ENCODE measurements at places on chromosomes 12 and 14.

GRCh38 chr14:49988080-49988990, 95.5 kb downstream of the ARF6 start:
- DNase-seq, result no peak

- no peak for DNase-seq
Measured at GRCh38 chr12:31362759-31363415, 36.9 kb upstream of the SINHCAF start.

DNA sequence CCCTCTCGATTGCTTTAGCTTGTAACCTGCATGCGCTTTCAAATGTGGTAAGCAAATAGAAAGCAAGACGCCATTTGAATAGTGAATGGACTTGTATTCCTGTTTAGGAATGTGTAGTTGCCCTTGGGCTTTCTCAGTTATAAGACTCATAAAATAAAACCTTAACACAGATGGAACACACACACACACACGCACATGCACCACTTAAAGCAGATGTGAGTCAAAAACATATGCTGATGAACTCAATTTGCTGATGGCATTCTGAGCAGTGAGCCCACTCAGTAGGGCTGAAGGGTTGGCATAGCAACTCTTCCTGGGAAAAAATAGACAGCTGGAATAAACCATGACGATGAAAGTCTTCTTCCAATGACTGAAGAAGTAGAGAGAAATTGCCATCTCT, 360.5 kb downstream of the APAF1 start:
- DNase-seq, result no peak

DNA sequence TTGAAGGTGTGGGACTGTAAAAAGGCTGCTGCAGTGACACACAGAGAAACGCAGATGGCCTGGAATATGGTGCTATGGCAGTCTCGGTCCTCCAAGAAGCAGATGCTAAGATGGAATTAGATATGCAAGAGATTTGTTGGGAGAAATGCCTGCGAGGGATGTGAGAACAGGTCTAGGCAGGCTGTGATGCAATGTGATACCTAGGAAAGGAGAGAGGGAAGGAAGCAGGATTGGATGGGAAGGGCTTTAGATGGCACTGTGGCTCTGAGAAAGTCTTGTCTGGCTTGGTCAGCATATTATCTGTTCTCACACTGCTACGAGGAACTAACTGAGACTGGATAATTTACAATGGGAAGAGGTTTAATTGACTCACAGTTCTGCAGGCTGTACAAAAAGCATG, 374.4 kb downstream of the BCAT1 start:
- no peak for DNase-seq

DNA sequence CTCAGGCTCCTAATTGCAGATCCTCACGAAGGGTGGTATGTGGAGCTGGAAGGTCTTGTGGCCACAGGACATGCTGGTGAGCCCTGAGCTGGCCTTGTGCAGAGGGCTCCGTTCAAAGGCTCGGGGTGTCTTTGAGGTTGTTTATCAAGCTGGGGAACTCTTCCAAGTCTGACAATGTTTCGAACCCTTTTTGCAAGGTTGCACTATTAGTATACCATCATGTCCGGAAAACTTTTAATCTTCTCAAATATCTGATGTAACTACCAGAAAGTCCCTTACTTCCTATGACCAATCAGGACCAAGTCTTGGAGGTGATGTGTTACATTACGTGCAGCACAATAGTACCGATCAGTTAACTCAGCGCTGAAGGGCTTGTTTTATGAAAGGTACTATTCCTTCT, 21.5 kb downstream of the UBR7 start:
- no peak for DNase-seq

DNA sequence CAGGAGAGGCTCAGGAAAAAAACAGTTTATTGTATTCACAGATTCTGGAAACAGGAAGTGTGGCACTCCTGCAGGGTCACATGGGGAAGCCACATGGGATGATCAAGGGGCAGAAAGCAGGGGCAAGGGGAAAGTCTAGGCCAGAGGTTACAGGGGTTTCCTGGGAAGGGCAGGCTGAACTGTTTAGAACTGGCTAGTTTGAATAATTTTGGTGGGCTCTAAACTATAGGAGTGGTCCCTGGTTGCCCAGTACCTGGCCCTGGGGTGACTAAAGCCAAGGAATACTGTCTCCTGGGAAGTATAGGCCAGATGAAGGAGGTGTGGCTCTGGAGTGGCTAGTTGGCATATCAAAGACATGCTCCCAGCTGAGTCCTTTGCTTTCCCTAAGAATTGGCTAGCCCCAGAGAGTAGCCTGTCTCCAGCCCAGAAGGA, 169.2 kb downstream of the SLC41A2 start:
- no peak for DNase-seq

- DNase-seq, result no peak
Measured at GRCh38 chr12:62258941-62259630, 1.1 kb upstream of the USP15 start.

GRCh38 chr12:62227091-62227490, 33.1 kb upstream of the USP15 start:
- DNase-seq, result no peak

- DNase-seq, result no peak
Measured at GRCh38 chr12:51186465-51187085, 13.6 kb upstream of the TFCP2 start.

- no peak for DNase-seq
Measured at GRCh38 chr14:49908433-49908782, 15.5 kb downstream of the ARF6 start.

GRCh38 chr12:75836533-75836932, 195.0 kb downstream of the PHLDA1 start:
- no peak for DNase-seq

- DNase-seq, result no peak
Measured at GRCh38 chr12:51994959-51995358, 11.8 kb upstream of the TAMALIN start.

GRCh38 chr14:103870891-103871595, 23.7 kb upstream of the PPP1R13B start:
- no peak for DNase-seq

DNA sequence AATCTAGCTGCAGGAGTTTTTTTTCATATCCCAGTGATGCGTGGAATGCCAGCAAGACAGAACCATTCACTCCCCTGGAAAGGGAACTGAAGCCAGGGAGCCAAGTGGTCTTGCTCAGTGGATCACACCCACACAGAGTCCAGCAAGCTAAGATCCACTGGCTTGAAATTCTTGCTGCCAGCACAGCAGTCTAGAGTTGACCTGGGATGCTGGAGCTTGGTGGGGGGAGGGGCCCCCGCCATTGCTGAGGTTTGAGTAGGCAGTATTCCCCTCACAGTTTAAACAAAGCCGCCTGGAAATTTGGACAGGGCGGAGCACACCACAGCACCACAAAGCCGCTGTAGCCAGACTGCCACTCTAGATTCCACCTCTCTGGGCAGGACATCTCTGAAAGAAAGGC, 86.9 kb upstream of the STXBP6 start:
- DNase-seq, result no peak

GRCh38 chr14:42378880-42379279, 772.2 kb downstream of the LRFN5 start:
- no peak for DNase-seq

- DNase-seq, result no peak
Measured at GRCh38 chr12:68768431-68768939, 22.5 kb downstream of the SLC35E3 start.

GRCh38 chr12:24630446-24630845, 318.5 kb downstream of the BCAT1 start:
- DNase-seq, result no peak

GRCh38 chr12:123713823-123714585, 1.9 kb downstream of the ATP6V0A2 start:
- no peak for DNase-seq

DNA sequence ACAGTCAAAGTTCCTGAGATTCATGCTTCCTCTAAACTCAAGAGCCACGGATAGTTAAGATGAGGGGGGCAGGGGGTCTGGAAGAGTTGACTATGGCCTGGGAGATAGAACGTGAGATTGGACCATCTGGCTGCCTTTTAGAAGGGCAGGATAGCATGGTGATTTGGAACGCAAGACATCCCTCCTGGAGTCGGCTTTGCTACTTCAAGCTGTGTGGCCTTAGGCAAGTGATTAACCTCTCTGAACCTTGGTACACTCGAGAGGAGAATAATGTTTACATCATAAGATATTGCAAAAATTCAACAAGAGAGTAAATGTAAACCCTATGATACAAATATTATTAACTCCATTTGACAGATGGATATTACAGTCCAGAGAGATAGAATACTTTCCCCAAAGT, 49.7 kb downstream of the RPH3A start:
- no peak for DNase-seq

DNA sequence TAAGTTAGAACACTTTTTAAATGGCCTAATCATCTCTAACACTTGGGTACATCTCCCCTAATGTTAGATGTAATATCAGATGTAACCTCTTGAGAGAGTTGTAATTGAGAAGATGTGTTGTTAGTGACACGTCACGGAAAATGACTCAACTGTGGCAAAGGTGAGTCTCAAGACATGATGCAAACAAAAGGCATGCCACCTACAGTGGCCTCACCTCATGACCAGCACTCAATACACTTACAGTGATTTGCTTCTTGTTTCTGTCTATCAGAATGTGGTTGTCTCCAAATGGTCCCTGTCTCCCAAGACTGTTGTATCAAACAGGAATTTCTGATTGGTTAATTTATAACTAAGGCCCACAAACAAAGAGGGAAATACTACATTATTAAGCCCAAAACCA, 91.2 kb downstream of the SLC25A21 start:
- DNase-seq, result no peak

DNA sequence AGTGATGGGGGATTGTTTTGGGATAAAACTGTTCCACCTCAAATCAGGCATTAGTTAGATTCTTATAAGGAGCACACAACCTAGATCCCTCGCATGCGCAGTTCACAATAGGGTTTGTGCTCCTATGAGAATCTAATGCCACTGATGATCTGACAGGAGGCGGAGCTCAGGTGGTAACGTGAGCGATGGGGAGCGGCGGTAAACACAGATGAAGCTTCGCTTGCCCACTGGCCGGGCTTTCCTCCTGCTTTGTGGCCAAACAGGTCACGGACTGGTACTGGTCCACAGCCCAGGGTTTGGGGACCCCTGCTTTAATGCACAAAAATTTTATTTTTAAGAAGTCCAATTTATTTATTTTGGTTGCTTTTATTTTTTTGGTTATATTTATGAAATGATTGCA, 238.8 kb downstream of the AACS start:
- no peak for DNase-seq

DNA sequence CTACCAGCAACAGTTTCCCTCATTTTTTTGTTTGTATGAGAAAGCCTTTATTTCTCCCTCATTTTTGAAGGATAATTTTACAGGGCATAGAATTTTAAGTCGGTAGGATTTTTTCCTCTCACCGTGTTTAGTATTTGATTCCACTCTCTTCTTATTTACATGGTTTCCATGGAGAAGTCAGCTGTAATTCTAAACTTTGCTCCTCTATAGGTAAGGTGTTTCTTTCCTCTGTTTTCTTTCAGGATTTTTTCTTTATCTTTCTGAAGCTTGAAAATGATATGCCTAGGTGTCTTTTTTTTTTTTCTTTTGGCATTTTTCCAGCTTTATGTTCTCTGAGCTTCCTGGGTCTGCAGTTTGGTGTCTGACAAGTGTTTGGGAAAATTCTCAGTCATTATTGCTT, 75.6 kb upstream of the ETV6 start:
- DNase-seq, result no peak

DNA sequence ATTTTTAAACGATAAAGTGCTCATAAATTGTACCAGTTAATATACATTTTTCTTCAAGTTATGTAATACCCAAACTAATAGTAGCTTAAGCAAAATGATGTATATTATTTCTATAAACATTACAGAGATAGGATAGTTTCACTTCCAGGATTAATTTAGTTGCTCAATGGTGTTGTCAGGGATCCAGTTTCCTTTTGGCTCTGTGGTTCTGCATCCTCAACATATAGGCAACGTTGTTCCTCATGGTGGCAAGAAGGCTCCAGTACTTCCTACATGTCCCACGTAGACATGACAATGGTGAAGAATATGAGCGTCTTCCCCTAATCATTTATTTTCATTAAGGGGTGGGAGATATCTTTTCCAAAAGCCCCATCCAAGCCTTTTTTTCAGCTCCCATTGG, 60.7 kb upstream of the DCD start:
- DNase-seq, result no peak

DNA sequence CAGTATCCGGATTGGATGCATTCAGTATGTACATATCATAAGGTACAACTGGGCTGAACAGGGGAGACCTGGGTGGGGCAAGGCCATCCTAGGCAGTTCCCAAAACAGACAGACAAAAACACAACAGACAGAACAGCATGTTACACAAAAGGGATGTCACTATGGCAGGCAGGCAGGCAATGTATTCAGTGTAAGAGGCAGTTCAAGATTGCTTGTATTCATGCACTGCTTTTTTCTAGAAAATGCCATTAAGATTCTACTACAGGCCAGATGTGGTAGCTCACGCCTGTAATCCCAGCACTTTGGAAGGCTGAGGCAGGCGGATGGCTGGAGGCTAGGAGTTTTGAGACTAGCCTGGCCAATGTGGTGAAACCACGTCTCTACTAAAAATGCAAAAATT, 3.5 kb downstream of the TBPL2 start:
- no peak for DNase-seq

DNA sequence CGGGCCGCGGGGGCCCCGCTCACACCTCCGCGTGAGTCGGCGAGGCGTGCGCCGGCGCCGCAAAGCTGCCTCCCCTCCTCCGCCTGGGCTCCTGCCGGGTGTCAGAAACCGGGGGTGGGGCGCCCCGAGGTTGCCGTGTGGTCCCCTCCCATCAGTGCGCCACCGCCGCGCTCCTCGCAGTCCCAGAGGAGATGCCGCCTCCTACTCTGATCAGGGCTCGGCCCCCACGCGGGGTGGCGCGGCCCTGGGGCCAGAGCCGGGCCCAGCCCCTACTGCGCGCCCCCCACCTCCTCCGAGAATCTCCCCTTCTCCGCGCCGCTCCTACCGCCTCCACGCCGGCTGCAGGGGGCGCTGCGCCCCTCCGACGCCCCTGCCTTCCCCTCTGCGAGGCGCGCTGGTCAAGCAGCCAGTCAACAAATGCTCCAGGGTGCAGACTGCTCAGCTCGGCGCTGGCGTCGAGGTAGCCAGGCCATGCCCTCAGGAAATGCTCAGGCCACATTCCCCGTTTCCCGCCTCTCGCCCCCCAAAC, 467 bp upstream of the JAG2 start:
- no peak for DNase-seq

DNA sequence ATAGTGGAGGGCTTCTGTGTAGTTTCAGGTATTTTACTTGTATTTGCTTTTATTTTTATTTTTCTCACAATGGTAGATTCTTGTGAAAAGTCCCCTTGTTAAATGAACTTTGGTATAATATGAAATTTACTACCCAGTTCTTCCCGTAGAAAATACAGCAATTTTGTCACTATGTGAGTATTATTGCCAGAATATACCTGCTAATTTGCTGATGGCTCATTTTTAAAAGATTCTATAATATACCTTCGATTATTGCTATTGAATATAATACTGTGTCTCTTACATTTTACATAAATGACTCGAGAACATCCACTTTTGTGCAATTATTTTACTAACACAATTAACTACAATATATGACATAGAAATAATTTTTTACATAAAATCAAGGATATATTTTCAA, 262.3 kb upstream of the NOVA1 start:
- no peak for DNase-seq

Data from renal cortex interstitium (tissue), 15 donors.